ENCODE measurements at places on chromosomes 3 and 15. TPM values are rescaled to one million over a fixed set of nuclear protein-coding genes. Genes with fewer than 3 reads are reported as not detected.
A peak's percentile ranks its signal among the peaks of the same experiment; 100 is the strongest.

The NEK11 gene
- 7.7 TPM for total RNA-seq

The ILDR1 gene
- total RNA-seq = not detected

The ATP13A4 gene
- total RNA-seq = not detected

GRCh38 chr3:57787867-57788623, 31.9 kb downstream of the SLMAP start:
- no peak for DNase-seq

GRCh38 chr3:67033079-67033478, 35.0 kb downstream of the KBTBD8 start:
- DNase-seq = no peak

- DNase-seq = peak; percentile 26
Observed at GRCh38 chr3:47444103-47444502, 31.6 kb downstream of the SCAP start.

DNA sequence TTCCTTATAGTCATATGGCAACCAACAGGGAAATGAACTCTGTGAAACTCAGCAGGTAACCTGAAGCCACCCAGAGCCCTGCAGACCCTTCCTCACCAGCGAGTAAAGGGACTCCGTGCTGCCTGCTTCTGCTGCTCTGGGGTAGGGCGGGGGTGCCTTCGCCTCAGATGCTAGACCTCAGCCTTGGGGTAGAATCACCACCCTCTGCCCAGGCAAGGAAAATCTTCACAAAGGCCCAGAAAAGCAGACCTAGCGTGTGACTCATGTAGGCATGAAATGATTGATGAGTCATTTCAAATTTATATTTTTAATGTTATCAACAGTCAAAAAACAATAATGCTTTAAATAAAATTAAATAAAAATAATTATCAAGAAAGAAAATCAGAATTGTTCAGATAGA, 6.6 kb downstream of the STIMATE start:
- no peak for DNase-seq

GRCh38 chr3:190375246-190375645, 12.7 kb upstream of the CLDN16 start:
- DNase-seq = no peak

All from fibroblast of villous mesenchyme (primary cell).